Common myeloid progenitor, CD34-positive (primary cell): ENCODE measurements at places on chromosomes 6 and 20.

GRCh38 chr20:44542890-44543289 is 21.0 kb upstream of the SERINC3 start:
- peak; percentile 47 for DNase-seq

GRCh38 chr6:33632558-33633039 is 11.5 kb downstream of the ITPR3 start:
- DNase-seq = peak; percentile 76

- no peak for DNase-seq
Measured at GRCh38 chr6:112227411-112227810, 27.0 kb downstream of the LAMA4 start.

DNA sequence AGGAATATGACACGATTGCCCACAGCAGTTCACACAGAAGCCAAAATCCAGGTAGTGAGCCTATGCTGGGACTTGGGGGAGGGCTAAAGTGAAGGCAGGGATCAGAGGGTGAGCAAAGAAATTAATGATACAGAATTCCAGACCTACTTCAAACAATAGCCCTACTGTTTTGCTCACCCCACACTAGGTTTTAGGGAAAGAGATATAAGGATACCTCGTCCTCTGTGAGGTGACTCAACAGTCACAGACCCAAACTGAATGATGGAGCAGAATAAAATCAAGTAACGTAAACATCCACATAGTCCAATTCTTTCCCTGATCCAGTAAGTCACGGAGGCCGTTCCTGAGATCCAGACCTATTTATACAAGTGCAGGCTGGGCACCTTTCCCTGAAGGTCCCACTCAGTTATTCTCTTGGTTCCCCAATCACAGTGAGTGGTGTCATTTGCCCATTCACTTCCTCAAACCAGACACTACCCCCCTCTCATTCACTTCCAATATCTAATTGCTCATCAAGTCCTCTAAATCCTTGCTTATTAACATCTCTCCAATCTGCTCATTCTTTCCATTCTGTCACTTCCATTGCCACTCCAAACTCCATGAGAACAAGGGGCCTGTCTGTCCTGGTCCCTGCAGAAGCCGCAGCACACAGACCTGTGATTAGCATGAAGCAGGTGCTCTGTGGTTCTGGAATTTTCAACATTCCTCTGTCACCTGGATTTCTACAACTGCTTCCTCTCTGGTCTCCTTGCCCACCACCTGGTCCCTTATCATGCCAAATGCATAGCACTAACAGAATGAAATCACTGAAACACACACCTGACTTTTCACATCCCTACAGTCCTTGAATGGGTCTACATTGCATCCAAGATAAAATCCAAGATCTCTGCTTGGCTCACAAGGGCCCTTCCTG is 55.9 kb downstream of the ATXN1 start:
- DNase-seq = peak; percentile 76

GRCh38 chr6:2863901-2864300 is 22.2 kb upstream of the SERPINB1 start:
- no peak for DNase-seq

DNA sequence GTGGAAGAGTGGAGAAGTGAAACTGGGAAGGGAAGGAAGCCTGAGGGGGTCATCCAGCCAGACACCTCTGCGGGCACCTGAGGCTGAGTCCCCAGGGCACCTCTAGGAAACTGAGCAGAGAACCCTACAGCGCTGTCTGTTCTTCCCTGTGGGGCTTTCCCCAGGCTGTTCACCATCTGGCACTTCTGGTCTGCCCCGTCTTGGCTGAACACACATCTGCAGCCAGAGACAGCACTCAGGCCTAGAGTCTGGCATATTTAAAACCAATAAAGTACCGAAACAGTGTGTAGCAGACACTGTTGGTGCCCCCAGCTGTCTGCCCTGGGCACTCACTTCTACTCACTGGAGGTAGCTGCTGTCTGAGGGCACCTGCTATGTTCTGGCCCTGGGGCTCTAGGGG is 9.4 kb upstream of the ARFGEF2 start:
- no peak for DNase-seq

GRCh38 chr6:102344769-102345168 is 951.3 kb downstream of the GRIK2 start:
- no peak for DNase-seq

DNA sequence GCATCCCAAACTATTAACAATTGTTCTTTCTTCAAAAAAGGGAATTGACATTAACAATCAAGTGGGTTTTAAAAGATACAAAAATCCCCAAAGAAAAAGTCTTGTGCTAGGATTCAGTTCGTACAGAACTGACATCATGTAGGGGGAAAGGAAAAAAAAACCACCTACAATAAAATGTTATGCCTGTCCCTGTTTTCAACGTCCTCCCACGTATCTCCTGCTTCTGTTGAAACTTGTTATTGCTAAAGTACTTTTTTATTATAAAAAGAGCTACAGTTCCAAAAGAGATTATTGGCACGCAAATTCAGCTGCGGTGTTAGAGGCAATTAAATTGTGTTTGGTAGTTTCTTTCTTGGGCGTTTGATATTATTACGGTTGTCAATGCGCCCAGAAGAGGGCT is 102.8 kb upstream of the PHACTR1 start:
- no peak for DNase-seq

- DNase-seq = no peak
Measured at GRCh38 chr6:104118274-104118673, 741.4 kb downstream of the HACE1 start.

- DNase-seq = no peak
Measured at GRCh38 chr6:3575166-3575565, 118.3 kb upstream of the SLC22A23 start.

- DNase-seq = peak; percentile 14
Measured at GRCh38 chr6:134063121-134063965, 10.9 kb upstream of the SLC2A12 start.

DNA sequence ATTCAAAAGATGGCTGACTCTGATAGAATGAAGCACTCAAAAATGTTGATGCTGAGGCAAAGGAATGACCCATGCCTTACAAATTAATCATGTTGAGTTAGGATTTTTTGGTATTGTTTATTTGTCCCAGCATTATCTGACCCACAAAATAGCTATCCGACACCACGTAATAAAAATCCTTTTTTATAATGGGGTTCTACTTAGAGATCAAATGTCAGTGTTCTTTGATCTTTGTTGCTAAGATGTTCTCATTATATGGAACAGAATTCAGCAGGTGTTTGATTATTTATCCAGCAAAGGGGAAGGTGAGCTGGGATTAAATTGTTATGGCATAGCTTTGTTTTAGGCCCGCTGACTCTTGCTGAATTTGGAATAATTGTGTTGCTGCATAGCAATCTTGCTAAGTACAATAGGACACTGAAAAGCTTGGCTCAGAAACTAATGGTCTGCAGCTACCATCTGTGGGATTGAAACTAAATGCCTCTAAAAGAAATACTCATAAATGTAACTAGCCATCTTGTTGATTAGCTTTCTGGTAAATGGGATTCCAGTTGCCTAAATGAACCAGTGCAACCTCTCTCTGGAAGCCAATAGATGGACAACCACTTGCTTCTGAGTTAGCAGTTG is 180.2 kb upstream of the HDAC2 start:
- DNase-seq = no peak

GRCh38 chr6:56796196-56796532 is 153.5 kb upstream of the DST start:
- no peak for DNase-seq

- DNase-seq = peak; percentile 91
Measured at GRCh38 chr6:28336284-28337120, 554 bp upstream of the ZSCAN31 start.

- DNase-seq = no peak
Measured at GRCh38 chr6:111462770-111463391, 20.1 kb downstream of the REV3L start.

GRCh38 chr6:33895296-33895695 is 91.5 kb upstream of the MLN start:
- DNase-seq = no peak

DNA sequence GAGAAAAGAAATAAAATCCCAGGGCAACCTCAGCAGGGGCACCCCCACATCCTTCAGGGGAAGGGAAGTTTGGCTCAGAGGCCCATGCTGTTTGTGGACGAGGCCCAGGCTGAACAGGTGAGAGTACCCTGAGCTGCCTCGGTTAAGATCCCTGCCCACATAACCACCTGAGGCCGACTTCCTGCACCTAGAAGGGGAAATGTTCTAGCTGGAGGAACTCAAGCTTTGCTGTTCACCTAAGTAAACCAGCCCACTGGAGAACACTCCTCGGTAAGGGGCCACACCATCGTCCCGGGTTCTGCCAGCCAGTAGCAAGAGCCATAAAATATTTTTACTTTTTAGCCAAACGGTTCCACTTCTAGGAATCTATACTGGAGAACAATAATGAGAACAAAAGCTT is 88.2 kb downstream of the SLC23A2 start:
- DNase-seq = no peak

DNA sequence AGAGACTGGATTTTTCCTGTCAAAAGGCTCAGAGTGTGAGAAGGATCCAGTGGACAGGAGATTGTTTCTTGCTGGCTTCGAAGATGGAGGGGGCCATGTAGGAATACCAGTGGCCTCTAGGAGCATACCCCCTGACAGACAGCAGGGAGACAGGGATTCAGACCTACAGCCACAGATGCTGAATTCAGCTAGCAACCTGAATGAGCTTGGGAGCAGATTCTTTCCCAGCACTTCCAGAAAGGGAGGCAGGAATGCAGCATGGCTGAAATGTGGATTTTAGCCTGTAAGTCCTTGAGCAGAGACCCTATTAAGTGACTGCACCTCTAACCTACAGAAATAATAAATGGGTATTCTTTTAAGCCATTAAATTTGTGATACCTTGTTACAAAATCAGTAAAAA is 44.6 kb downstream of the STXBP5 start:
- no peak for DNase-seq

- peak; percentile 95 for DNase-seq
Measured at GRCh38 chr20:5788385-5788895, 38.2 kb downstream of the SHLD1 start.

DNA sequence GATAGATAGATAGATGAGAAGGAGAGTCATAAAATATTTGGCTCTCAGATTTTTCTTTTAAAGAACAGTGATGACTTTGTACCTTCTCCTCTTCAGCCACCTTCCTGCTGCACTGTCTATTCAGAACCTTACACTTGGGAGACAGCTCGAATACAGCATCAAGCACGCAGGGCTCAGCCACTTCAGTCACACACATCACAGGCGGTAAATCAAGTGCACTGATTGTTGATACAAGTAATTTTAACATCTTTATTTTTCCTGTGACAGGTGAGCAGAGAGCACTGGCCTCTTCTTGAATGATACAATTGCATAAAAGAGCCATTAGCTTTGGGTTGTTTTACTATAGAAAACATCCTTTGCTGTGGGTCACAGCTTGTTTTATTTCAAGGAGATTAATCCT is 1118.5 kb upstream of the EYS start:
- no peak for DNase-seq

DNA sequence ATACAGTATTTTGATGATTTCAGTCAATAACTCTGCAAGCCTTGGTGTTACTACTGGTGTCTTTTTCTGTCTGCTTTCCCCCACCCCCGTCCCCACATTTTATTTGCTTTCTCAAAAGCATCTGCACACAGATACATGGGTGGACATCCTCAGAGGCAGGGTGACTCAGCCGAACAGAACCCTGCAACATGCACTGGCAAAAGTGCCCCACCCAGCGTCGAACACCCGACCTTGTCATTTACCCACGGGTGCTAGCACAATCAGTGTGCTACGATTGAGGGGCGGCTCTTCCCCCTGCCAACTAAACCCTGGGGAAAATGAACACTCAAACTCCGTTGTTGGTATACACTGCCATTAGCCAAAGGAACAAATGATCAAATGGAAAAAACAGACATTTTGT is 115.9 kb upstream of the NAA20 start:
- no peak for DNase-seq

- no peak for DNase-seq
Measured at GRCh38 chr20:62838128-62838891, 21.5 kb downstream of the COL9A3 start.

DNA sequence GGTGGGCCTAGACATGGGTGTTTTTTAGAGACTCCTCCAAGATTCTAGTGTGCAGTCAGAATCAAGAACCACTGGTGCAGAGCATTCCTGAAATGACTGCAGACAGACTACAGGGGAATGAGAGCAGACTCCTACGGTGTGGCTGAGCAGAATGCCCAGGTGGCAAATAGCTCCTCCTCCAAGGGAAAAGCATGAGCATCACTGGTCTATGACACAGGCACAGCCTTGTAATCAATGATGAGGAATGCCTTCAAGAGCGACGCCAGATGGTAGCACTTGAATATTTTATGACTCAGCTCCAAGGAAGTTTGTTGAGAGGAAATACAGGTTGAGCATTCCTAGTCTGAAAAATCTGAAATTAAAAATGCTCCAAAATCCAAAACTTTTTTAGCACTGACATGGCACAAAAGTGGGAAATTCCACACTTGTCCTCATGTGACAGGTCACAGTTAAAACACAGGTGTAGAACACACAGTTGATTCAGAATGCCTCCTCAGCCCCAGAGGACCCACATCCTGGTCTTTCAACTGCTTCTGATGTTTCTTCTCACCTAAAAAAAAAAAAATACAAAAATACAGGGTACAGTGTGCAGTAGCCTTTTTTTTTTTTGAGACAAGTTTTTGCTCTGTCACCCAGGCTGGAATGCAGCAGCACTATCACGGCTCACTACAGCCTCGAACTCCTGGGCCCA is 10.6 kb upstream of the FAM8A1 start:
- DNase-seq = no peak

- no peak for DNase-seq
Measured at GRCh38 chr20:50673466-50674137, 17.7 kb downstream of the RIPOR3 start.

DNA sequence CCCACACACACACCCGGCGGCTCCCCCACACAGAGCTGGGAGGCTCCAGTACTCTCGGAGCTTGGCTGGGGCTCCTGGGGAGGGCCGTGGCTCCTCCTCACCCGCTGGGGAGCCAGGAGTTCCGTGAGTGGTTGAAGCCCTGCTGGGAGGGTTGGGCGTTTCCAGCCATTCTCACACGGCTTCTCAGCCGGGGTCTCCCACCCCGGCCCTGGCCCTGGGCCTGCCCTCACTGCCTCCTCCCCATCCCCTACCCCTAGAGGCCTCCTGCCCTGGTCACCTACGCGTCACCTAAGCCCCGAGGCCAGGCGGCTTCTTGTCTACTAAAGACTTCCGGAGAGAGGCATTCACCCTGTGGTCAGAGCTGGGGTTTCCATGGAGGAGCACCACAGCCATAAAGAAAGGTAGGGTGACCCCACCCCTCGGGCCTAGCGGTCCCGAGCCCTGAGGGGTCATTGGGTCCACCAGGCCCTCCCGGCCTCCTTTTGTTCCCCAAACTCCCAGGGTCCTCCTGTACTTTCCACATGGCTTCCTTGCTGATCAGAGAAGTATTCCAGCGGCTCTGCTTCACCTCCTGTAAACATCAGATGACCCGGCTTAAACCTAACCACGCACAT is 99.3 kb downstream of the TTLL2 start:
- DNase-seq = no peak

- peak; percentile 79 for DNase-seq
Measured at GRCh38 chr6:298233-299103, 6.2 kb downstream of the DUSP22 start.

- DNase-seq = no peak
Measured at GRCh38 chr6:76516924-76517323, 444.5 kb upstream of the IMPG1 start.

DNA sequence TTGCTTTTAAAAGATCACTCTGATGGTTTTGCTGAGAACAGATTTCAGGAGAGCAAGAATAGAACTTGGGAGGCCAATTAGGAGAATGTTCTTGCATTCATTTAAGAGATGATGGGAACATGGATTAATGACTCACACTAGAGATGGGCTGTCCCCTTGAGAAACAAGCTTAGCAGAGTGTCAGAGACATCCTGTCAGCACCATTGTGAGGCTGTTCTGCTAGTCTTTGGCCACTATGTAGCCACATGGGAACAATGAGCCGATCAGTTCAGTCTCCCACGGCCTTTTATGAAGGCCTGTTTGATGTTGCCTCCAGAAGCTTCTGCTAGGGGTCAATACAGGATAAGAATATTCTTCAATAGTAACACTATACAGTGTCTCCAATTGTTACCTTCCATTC is 113.0 kb upstream of the EYA4 start:
- no peak for DNase-seq
